Stimulated activated CD4-positive, alpha-beta T cell treated with anti-CD3 and anti-CD28 coated beads, Interleukin-1b, Interleukin-23, amount 100 ng/mL, for 1 hour (primary cell): ENCODE measurements at places on chromosomes 4 and X.
A peak's percentile ranks its signal among the peaks of the same experiment; 100 is the strongest.

DNA sequence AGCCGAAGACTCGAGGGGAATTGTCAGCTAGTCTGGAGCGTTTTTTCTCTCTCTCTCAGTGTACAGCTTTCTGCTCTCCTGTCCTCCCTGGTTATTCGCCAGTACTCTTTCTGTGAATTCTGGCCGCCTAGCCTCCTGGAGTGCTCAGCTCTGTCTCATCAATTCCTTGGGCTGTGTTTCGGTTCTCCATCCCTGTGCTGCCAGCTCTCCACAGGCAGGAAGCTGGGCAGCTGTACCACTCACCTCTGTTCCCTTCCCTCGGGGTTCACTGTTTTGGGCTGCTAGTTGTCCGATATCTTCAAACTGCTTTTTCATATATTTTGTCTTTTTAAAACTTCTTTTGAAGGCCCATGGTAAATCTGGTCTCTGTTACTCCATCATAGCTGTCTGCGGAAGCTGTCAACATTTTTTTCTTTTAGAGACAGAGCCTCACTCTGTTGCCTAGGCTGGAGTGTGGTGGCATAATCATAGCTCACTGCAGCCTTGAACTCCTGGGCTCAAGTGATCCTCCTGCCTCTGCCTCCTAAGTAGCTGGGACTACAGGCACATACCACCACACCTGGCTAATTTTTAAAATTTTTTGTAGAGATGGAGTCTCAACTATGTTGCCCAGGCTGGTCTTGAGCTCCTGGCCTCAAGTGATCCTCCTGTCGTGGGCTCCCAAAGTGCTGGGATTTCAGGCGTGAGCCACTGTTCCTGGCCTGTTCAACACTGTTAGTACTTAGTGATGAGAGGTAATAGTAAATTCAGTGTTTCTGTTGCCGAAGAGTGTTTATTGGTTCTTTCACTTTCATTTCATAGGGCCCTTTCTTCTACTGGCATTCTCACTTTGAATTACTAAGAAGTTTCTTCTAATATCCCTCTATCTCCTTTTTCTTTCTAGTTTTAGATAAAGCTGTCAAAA is 18.6 kb downstream of the ZCCHC4 start:
- DNase-seq = no peak

DNA sequence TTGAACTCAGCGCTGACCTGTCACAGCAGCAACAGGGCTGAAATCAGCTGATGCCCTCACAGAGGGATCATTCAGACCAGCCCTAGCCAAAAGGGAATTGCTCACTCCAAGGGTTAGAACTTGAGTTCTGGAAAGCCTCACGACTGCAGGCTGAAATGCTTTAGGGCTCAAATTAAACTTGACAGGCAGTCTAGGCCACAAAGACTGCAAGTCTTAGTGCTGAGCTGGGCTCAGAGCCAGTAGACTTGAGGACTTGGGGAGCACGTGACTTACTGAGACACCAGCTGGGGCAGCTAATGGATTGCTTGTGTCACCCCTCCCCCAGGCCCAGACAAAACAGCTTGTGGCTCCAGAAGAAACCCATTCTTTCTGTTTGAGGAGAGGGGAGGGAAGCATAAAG is 119.0 kb upstream of the SLC6A14 start:
- DNase-seq = no peak

DNA sequence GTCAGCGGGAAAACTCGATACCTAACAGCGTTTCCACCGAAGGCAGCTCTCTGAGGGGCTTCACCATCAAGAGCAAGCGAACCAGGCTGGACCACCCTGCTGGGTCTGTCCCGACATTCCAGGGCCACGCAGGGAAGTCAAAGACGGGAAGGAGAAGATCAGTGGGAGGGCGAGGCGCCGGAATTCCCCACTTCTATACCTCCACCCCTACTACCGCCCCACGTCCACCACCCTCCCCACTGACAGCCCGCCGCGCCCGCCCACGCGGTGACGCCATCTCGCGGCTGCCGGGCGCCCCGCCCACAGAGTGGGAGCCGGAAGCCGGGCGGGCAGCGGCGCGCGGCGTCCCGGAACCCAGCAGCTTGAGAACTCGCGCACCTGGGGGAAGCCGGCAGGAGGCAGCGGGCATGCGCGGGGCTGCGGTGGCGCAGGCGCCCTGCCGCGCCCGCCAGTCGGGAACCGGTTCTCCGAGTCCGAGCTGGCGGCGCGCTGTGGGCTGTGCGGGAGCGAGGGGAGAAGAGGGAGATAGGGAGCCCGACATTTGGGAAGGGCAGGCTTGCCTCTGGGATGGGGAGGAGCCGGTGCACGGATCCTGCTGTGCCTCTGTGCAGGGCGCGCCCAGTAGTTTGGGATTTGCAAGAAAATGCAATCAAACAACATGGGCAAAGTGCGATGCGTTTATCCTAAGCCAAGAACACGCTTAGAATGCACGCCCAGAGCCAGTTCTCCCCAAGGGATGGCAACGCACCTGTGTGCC is 3.2 kb upstream of the STIM2 start:
- DNase-seq = peak; percentile 82

DNA sequence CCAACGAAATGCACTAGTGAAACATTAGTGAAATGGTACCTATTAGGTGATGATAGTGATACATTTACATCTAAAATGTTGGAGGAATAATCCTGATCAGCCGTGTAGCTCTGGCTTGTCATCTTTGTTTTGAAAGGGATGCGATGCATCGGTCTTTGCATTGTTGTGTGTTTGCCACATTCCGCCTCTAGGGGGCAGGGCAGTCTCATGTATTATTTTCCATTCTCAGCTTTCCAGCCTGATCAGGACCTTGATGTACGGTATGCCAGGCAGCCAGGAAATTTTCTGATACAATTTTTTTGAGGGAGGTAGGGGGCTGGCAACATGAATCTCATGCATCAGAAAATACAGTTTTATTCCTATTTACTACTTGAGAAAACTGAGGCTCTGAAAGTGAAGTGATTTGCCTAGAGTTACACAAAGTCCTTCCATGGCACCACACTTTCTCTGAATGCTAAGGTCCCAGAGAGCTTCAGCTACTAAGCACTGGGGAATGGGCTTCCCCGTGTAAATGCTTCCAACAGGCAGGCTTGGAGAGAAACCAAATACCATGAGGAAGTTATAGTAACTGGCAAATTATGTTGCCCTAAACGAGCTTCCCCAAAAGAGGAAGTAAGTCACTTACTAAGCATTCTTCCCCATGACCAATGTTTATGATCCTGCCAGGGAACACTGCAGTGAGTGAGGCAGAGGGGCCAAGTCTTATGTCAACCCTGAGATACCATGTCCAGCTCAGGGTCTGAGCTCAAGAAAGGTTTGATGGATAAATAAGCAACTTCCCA is 31.8 kb upstream of the IQSEC2 start:
- peak; percentile 35 for DNase-seq

DNA sequence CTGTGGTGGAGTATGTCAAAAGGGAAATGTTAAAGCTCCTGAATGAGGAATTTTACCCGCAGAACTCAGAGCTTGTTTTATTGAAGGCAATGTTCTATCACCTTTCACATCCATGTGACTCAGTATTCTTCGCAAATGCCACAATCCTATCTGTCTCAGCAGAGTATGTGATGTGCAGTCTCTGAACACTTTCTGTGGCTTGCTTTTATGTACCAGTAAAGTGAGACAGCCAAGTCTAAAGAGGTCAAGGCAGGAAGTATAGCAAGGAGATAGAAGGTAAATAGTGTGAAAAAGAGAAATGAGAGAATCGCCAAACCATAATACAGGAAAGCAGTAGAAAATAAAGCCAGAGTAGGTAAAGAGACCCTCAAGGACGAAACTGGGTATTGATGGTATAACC is 515.8 kb downstream of the RAB28 start:
- DNase-seq = no peak

DNA sequence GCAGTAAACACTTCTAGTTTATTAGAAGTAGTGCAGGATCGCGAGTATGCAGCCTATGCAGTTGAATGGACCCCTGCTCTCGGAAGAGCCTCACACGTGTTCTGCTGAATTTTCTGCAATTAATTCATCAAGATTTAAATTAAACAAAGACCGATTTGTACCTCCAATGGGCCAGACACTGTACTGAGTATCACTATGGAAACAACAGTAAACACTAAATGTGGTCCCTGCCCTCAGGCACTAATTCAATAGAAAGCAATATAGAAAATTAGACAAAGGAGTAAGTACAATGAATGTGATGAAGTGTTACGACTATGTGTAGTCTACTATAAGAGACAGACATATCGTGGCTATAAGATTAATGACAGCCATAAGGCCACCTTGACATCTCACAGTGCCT is 740.3 kb upstream of the FRG1 start:
- no peak for DNase-seq

DNA sequence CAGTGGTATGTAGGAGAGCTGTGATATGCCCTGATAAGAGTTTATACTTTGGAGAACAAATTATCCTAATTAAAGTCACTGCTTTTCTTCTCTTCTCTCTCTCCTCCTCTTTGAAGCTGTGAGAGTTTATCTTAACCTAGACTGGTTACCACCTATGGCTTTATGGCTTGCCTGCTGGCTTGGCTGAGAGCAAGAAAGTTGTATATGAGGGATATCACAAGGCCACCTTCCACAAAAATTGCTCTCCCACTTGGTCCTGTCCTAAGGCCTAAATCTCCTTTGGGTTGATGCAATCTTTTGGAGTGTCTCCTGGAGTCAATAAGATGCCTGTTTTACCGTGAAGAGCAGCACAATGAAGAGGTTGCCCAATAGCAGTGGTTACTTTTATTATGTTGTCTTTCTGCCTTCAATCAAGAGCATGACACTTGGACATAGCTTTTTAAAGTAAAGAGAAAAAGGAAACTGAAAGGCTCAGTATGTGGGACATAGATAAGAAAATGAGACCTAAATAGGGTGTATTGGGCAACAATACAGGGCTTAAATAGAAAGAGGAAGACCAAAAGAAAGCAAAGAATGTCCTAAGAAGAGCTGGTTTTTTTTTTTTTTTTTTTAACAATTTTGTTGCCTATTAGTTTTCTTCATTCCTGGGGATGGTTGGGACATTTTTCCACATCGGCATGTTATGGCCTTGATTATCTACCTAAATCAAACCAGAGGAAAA is 9.2 kb downstream of the GUCY1A1 start:
- no peak for DNase-seq

DNA sequence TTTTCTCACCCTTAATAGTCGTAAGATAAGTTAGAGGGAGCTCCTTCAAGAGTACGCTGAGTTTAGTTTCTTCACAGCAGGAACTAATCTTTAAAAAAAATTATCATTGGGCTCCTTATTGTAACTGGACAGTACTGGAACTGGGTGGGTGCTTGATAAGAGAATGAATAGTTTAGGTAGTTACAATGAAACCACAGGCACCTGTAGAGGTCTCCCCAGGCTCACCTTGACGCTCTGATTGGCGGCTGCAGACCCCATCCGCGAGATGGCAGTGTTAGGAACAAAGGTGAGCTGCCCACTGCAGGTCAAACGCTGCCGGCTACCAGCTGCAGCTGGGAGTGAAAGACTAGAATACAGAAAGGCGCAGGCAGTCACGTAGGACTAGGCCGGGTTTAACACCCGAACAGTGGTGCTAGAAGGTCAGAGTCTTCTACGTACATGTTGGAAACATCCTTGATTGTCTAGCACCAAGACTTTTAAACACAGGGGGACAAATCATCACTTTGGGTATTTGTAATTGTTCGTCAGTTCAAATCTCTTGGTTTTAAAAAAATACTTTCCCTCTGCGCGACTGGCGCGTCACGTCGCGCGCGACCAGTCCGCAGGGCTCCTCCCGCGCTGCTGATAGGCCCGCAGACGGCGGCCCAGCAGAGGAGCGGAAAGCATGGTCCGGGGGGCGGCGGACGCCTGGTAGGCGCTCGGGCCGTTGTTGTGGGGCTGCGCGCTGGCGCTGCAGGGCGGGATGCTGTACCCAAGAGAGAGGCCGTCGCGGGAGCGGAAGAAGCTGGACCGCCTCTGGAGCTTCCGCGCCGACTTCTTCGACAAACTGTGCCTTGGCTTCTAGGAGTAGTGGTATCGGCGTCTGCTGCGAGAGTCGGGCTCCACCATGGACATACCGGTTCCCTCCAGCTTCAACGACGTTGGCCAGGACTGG is 45.6 kb downstream of the SMARCA5 start:
- DNase-seq = peak; percentile 44

GRCh38 chr4:18050448-18050847 is 28.9 kb upstream of the LCORL start:
- DNase-seq = no peak

DNA sequence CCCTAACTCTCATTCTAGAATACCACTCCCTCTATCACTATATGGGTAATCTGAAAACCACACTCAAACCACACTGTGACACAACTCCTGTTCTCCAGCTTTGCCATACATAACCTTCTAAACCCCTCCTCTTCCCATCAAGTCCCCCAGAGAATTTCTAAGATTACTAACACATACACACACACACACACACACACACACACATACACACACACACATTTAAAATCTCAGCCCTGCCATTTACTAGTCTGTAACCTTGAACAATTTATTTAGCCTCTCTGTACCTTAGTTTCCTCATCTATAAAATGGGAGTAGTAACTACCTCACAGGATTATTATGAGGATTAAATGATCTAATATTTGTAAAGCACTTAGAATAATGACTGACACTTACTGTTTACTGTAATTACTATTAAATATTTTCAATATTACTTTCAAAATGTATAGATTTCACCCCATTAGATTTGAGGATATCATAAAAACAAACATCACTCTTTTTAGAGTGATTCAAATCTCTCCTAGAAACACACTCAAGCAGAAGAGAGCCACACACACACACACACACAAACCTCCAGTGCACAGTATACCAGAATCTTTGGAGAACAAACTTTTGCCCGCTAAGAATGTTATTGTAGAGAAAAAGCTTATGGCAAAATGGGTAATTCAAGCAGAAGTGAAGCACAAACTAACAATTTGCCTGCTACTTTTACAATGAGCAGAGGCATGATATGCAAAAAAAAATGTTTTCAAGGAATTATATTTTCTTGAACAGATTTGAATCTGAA is 3.8 kb downstream of the ANKRD50 start:
- DNase-seq = no peak

- DNase-seq = no peak
Measured at GRCh38 chrX:53362449-53362848, 60.0 kb downstream of the SMC1A start.

- no peak for DNase-seq
Measured at GRCh38 chrX:57915680-57916079, 5.4 kb upstream of the ZXDA start.

GRCh38 chrX:40877887-40878286 is 142.5 kb upstream of the MED14 start:
- no peak for DNase-seq

DNA sequence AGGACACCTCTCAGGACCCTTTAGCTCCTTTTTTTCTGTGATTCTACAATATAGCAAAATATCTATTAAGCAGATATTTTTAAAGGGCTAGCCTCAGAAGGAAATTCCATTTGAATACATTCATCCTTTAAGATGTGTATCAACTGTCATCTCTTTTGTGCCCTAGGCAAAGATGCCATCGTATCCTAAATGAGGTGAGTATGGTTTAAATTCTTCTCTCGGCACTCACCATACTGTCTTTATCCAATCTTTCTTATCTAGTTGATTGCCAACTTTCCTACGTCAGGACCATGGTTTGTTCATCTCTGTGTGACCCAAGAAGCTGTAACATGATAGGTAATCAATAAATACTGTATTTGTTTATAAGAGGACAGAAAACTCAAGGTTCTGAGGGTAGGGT is 176.0 kb downstream of the LDB2 start:
- no peak for DNase-seq
